Fibroblast of skin of left biceps (primary cell): ENCODE measurements at places on chromosomes 2 and 18.
A peak's percentile ranks its signal among the peaks of the same experiment; 100 is the strongest.

DNA sequence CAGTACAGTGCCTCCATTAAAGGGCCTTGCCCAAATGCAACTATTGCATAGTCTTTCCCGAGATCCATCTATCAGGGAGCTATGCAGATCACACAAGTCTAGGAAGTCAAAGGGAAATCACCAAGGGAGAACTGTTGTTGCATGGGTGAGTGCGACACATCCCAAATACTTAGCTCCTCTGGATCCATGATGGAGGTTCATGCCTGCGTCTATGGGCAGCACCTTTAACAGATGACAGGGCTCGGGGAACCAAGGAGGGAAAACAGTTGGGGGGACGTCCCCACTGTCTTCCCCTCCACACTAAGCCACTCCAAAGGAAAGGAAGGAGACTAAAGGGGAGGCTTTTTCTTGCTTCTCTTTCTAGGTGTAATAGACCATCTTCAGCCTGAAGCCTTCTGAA lies 552.8 kb upstream of the PKDCC start:
- DNase-seq = no peak

DNA sequence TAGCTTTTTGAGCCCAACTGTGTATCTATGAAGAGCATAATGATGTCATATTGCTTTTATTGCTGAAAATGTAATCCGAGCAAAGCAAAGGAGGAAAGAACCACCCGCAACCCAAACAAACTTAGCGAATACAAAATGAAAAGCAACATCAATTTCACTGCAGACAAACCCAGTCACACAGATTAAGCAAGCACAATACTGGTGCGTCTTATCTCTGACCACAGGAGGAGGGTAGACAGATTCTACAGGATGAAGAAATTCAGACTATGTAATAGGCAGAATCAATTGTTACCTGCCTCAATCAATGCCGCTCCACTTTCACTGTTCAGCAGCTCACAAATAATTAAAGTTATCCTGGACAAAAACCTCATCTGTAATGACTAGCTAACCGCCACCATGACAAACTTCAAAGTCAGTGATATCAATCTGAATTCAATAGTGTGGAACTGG lies 115.5 kb upstream of the SP3 start:
- no peak for DNase-seq

DNA sequence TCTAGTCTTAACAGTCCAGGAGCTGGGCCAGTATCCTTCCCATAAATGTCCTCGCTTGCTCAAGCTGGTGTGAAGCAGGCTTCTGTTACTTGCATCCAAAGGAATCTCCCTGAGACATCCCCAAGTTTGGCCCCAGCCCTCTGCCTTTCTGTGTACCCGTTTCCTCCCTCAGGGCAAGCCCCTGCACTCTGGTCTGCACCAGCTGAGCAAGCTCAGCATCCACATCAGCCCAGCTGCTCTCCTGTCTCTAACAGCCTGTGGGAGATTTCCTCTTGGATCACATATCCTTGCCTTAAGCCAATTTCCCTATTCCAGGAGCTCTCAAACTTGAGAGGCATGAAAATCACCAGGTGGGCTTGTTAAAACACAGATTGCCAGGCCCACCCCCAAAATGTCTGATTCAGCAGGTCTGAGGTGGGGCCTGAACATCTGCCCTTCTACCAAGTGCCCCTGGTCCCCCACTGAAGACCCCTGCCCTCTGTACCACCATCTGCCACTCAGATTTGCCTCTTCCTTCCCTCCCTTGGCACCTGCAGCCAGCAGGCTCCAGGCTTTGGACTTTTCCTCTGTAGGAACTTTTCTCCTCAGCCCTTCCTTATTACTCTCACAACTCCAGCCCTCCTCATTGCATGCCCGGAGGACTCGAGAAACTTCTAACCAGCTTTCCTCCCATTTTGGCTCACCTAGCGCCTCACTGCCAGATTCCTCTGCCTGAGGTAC lies 32.1 kb downstream of the REEP1 start:
- no peak for DNase-seq

DNA sequence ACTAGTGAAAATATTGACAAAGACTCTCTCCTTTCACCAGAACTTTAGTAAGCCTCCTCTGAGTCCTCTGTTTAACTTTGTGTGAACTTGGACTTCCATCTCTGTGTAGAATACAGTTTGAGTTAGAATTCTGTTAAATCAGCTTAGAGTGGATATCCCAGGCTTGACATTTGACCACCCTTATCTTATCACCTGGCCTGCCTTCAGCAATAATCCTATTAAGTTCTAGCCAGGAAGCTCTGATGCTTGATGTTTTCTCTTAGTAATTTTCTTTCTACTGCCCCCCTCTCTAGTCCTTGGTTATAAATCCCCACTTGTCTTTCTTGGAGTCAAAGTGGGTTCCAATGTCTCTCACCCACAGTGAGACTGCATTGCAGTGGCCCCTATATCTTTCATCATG lies 702.7 kb upstream of the GCFC2 start:
- no peak for DNase-seq

GRCh38 chr2:199704358-199705238 lies 146.4 kb downstream of the FTCDNL1 start:
- peak; percentile 3 for DNase-seq

DNA sequence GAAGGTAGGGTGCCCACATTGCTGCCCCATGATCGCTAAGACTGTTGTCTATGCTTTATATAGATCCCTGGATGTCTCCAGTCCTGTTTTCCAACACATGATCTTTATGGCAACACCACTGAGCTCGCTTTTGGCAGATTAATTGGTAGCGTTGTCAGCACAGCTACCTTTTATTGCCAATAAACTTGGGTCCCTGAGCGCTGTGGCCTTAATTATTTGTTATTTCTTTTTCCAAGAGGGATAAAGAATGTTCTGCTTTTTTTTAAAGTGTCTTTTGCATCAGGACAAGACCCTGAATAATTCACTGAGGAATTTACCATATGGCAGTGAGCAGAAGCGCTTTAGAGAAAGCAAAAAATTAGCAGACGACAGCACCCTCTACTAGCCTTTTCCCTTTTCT lies 113.5 kb downstream of the COLEC12 start:
- no peak for DNase-seq

DNA sequence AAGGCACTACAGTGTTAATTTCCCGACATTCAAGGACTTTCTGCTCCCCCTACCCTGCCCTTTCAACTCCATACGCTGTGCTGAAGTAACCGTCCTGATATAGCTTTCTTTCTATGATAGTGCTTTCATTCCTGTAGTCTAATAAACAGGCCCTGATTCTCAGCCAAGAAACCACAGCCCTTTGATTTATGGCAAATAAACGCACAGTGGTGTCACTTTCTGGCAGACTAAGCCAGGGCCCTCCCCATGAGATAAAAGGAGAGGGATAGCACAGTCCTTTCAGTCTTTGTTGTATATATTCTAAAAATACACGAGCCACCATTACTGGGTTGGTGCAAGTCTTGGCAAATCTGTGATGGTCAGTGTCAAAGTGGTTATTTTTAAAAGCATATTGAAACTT lies 291.2 kb downstream of the ALPK2 start:
- no peak for DNase-seq

DNA sequence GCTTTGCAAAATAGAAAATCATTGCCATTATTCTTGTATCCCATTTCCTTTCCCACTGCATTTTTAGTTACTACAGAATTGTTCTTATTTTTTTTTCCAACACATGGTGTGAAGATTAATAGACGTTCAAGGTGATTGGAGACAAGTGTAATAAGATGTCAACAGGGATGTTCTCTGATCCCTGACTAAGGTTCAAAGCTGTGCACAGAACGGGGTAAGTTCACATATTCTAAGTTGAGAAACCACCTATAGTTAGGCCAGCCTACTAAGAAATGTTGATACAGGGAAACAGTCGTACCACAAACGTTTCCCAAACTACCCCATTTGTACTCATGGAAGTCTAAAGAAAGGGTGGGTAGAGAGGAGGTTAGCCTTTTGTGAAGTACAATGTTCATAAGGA lies 6.4 kb upstream of the TMEM17 start:
- DNase-seq = no peak

DNA sequence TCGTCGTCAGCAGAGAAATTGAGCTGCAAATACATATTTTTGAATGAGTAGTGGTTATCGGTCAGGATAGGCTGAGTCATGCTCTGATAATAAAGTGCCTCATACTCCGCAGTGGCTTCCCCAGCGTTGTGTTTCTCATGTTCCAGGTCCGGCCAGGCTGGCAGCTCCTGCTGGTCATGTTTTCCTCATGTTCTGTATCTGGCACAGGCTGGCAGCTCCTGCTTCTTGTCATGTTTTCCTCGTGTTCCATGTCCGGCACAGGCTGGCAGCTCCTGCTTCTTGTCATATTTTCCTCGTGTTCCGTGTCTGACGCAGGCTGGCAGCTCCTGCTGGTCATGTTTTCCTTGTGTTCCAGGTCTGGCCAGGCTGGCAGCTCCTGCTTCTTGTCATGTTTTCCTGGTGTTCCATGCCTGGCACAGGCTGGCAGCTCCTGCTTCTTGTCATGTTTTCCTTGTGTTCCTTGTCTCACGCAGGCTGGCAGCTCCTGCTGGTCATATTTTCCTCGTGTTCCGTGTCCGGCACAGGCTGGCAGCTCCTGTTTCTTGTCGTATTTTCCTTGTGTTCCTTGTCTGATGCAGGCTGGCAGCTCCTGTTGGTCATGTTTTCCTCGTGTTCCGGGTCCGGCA lies 148.9 kb downstream of the ATP9B start:
- no peak for DNase-seq

- DNase-seq = no peak
These were observed 35.7 kb downstream of the STEAP3 start for GRCh38 chr2:119259296-119259860.

DNA sequence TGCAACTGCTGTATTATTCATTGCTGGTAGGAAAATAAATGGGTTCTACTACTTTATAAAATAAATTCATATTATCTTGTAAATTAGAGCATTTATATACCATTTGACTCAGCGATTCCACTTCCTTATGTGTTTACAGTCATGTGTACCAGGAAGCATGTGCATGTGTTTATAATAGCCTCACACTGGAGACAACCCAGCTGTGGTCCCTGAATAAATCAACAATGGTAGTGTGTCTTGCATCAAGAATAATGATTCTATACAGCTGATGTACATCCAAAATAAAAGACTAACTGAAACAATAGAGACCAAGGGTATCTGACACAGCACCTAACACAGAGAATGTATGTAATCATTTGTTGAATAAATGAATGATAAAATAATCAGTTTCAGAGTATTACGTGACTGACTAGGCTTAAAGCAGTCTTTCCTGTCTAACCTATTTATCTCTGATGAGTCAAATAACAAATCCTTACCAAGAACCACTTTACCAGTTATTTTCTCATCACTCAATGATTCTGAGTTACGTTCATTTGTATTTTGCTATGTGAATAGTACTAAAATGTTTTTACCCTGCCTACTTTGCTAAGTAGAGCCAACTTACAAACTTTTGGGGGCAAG lies 216.8 kb downstream of the UBE2E3 start:
- DNase-seq = no peak

GRCh38 chr2:16726147-16726546 lies 60.5 kb upstream of the CYRIA start:
- DNase-seq = no peak

- no peak for DNase-seq
These were observed 11.5 kb downstream of the PGAP1 start for GRCh38 chr2:196914867-196915460.

GRCh38 chr2:50098242-50098641 lies 933.7 kb downstream of the NRXN1 start:
- no peak for DNase-seq

DNA sequence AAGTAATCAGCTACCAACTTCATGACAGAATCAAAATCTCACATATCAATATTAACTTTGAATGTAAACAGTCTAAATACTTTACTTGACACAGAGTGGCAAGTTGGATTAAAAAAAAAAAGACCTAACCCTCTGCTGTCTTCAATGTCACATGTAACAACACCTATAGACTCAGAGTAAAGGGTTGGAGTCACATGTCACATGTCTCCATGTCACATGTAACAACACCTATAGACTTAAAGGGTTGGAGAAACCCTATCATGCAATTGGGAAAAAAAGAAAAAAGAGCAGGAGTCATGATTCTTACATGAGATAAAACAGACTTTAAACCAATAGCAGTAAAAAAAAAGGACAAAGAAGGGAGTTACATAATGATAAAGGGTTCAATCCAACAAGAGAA lies 665.3 kb upstream of the LRRTM1 start:
- DNase-seq = no peak

- DNase-seq = no peak
These were observed 10.9 kb downstream of the IGFBP2 start for GRCh38 chr2:216643986-216644659.

DNA sequence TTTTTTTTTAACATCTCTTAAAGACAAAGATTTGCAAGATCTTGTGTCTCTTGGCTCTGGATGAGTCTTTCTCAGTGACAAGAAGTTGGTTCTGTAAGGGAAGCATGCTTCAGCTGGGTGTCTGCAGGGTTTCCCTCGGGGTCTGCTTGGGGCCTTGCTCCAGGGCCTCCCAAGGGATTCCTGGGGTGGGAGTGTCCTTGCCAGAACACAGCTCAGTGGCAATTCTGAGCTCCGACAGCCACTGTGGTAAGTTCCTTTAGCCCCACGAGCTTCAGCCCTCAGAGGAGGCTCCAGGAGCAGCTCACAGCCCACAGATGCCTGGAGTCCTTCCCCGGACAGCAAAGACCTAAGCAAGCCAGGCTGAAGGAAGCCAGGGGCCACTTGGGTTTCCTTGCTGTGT lies 52.4 kb downstream of the EMX1 start:
- no peak for DNase-seq

- no peak for DNase-seq
These were observed 42.4 kb downstream of the THADA start for GRCh38 chr2:43553341-43553855.
